ENCODE measurements at places on chromosomes 2 and 18. TPM values are rescaled to one million over a fixed set of nuclear protein-coding genes. Genes with fewer than 3 reads are reported as not detected.

Gene LRPPRC
- 60.9 TPM for total RNA-seq

- no peak for DNase-seq
Observed at GRCh38 chr2:197273485-197273884, 37.1 kb downstream of the ANKRD44 start.

DNA sequence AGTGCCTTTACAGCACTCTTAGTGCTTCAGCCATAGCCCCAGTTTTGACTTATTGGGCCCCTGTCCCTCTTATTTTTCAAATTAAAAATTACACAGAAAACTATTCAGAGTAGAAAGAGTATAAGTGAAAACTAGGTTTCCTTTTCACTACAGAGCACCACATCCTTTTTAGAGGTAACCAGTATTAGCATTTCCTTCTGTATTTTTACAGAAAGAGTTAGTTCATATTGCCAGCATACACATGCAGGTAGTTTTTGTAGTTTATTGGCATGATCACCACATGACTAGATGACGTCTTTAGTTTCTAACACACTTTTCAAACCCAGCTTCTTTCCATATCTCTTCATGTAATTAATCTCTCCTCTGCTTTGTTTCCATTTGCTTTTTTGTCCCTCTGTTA lies 66.4 kb downstream of the UBE2E3 start:
- DNase-seq, result no peak

GRCh38 chr2:25366629-25367028 lies 24.9 kb upstream of the DNMT3A start:
- no peak for DNase-seq

- DNase-seq, result peak; percentile 25
Observed at GRCh38 chr18:76475450-76476194, 19.4 kb downstream of the ZNF516 start.

Gene OXER1
- total RNA-seq, result not detected

DNA sequence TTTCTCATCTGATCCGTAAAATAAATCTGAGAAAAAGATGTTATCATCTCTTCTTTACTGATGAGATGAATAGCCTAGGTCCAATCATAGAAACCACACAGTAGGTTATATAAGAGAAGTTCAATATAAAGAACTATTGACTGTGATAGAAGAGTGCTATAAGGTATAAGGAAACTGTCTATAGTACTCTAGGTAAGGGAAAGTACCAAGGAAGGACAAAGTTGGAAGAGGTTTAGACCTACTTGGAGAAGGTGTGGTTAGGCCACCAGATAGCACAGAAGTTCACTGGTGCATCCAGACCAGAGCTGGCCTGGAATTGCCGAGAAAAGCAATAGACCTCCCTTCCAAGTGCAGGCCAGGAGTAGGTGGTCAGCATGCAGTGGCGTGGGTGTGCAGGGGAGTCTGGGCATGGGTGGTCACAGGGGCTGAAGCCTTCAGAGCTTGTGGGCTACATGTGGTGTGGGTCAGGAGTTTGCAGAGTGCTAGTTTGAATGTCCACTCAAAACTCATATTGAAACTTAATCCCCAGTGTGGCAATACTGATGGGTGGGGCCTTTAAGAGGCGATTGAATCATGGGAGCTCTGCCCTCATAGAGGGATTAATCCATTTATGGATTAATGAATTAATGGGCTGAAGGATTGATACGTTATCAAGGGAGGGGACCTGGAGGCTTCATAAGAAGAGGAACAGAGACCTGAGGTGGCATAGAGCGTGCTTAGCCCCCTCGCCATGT lies 86.3 kb downstream of the ALPK2 start:
- DNase-seq, result no peak
